Stimulated activated CD8-positive, alpha-beta memory T cell treated with anti-CD3 and anti-CD28 coated beads, Interleukin-4, amount 100 ng/mL, for 1 hour (primary cell): ENCODE measurements at places on chromosomes 1 and 21.

DNA sequence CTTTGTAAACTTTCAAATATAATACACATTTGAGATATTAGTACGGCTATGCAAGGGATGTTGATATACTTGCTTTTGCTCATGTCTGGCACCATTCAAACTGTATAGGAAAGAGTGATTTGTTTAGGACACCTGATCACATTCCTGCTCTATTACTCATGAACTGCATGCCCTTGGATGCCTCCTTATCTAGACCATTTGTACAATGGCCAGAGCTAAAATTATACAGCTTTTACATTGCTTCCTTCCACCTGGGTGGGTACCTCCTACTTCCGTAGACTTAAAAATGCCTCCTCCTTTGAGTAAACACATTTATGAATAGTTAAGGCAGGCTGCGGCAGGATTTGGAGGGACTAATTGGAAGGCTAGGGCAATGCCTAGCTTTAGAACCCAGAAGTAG lies 85.4 kb upstream of the PBX1 start:
- no peak for DNase-seq

DNA sequence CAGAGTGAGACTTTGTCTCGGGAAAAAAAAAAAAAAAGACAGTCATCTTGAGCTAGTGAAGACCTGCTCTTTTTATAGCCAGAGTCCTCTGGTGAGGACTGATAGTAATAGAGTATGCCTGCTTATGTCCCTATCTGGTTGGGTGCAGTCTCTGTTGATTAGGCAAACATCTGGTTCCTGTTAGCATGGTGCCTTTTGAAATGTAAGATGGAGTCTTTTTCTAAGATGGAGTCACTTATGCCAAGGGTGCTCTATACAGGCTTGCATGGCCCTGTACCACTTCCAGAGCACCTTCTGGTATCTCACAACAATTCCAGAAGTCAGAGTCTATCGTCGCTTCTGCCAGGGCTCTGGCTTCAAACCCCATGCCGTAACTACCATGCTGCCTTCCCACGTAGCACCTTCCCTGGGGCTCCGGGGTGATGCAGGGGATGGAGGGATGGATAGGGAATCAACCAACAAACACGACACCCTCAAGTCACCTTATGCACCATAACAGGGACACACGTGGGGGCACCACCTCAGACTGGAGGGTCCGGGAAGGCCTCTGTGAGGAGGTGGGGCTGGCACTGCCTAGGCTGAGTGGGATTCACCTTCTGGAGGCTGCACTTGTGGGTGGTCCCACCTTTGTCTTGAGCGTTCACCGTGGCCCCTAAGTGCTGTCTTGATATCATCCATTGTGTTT lies 11.6 kb upstream of the PADI6 start:
- DNase-seq, result no peak

DNA sequence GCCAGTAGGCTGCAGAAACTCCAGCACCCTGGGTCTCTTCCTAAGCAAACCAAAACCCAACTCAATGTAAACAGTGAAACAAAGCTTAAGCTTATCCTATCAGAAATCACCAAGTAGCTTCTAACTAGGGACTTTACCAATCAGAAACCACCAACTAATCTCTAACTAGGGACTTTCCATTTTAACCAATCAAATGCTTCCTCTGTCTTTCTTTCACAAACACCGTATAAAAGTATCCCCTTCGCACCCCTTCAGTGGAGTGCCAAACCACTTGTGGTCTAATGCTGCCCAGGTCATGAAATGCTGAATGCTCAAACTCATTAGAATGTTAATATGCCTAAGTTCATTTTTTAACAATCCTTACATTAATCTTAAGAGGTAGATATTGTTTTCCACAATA lies 250.5 kb upstream of the DUSP10 start:
- no peak for DNase-seq

DNA sequence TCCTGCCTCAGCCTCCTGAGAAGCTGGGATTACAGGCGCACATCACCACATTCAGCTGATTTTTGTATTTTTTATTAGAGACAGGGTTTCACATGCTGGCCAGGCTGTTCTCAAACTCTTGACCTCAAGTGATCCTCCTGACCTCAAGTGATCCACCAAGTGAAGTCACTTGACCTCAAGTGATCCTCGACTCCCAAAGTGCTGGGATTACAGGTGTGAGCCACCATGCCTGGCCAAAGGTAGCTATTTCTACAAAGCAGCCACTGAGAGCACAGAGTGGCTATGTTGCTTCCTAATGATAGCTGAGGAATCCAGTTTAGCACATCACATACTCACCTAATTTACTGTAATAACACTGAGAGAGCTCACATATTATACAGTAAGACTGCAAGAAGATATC lies 44.8 kb upstream of the CPLANE2 start:
- no peak for DNase-seq

DNA sequence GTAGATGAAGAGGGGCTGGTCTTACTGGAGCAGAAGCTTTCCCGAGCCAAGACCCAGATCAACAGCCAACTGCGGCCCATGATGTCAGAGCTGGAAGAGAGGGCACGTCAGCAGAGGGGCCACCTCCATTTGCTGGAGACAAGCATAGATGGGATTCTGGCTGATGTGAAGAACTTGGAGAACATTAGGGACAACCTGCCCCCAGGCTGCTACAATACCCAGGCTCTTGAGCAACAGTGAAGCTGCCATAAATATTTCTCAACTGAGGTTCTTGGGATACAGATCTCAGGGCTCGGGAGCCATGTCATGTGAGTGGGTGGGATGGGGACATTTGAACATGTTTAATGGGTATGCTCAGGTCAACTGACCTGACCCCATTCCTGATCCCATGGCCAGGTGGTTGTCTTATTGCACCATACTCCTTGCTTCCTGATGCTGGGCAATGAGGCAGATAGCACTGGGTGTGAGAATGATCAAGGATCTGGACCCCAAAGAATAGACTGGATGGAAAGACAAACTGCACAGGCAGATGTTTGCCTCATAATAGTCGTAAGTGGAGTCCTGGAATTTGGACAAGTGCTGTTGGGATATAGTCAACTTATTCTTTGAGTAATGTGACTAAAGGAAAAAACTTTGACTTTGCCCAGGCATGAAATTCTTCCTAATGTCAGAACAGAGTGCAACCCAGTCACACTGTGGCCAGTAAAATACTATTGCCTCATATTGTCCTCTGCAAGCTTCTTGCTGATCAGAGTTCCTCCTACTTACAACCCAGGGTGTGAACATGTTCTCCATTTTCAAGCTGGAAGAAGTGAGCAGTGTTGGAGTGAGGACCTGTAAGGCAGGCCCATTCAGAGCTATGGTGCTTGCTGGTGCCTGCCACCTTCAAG lies 57.3 kb downstream of the LAMC2 start:
- no peak for DNase-seq

DNA sequence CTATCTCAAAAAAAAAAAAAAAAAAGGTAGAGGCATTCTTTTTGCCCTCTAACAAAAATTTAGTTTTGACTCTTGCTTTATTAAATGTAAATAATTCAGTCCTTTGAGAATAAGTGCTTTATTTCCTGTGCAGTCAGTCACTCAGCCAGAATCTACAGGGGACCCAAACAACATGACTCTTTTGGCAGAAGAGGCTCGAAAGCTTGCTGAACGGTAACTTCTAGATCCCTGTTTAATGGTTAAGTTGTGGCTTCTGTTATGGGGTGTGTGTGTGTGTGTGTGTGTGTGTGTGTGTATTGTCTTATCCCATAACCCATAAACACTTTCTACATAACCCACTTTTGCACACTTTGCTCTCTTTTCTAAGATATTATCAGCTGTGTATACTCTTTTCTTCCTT lies 54.9 kb upstream of the LAMC2 start:
- DNase-seq, result no peak

DNA sequence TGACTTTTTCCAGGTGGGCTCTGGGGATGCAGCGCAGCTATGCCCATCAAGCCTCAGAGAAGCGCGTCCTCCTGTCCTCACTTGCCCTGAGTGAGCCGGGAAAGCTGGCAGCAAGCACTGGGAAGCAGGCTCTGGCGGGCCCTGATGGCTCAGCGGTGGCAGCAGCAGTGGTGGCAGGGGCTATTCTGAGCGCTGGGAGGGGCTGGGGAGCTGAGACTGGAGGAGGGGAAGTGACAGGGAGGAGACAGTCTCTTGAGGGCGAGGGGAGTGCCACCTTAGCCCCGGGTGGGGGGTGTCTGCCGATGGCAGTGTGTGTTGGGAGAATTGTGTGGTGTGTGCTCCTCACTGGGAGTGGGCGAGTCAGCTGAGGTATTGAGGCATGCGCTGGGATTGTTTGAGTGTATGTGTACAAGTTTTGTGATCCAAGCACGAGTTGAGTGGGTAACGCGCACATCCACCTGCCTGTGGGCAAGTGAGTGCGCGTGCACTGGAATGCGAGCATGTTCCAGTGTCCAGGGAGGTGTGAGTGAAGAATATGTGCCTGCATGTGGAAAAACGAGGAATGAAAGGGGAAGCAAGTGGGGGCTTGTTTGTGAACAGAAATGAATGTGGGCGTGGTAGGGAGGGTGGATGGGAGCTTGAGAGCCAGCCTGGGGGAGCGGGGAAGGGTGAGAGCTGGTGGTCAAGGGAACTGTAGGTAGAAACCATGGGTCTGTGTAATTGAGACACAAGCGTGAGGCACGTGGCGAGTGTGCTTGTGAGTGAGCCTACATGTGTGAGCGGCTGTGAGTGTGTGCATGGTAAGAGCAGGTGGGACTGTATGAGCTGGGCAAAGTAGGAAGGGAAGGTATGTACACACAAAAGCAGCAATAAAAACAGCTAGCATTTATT lies 2.9 kb upstream of the FOXO6 start:
- DNase-seq, result no peak

GRCh38 chr1:193241132-193241827 lies 54.9 kb upstream of the B3GALT2 start:
- no peak for DNase-seq
